T-helper 2 cell treated with Interferon-gamma antibody and Interleukin-4, amounts not matched to agents 5 μg/mL and 100 μg/mL, for 36 hours (primary cell): ENCODE measurements at places on chromosomes 12 and 14.

DNA sequence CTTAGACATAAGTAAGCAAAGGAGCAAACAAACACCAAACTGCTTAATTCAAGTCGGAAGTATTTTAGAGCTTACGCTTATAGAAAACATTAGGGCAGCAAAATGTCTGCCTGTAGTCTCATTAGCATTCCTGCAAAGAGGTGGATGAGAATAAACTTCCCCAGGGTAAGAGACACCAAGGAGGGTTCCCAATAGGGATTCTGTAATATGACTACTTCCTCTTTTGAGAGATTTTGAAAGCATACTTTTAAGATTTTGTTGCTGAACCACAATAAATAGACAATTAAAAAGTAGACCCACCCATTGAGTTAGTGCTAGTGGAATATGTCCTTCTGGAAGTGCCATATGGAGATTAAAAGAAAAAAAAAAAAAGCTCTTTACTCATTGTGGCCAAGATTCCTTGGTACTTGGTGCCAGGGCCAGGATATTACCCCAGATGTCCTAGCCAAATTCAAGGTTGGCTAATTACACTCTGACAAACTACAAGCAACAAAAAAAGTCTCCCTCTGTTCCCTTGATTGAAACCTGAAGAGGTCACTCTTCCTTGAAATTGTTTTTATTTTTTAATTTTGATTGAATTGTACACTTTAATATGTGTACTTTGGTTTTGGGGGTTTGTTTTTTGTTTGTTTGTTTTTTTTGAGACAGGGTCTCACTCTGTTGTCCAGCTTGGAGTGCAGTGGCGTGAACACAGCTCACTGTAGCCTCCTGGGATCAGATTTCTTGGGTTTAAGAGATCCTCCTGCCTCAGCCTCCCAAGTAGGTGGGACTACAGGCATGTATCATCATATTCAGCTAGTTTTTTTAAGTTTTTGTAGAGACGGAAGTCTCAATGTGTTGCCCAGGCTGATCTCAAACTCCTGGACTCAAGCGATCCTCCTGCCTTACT is 8.7 kb downstream of the CLIP1 start:
- no peaks in the 10 kb centered on the region for H3K27me3 ChIP-seq
- H3K36me3 ChIP-seq: peaks cover 19% of the 10 kb centered on the region
- peak overlapping the region; percentile 92 for H3K27ac ChIP-seq
- peak overlapping the region; percentile 76 for H3K4me3 ChIP-seq
- DNase-seq: no peak

- no peak for DNase-seq
- no peaks in the 10 kb centered on the region for H3K36me3 ChIP-seq
- no peak overlapping the region for H3K4me3 ChIP-seq
These were observed 71.3 kb downstream of the PTHLH start for GRCh38 chr12:27900920-27901879.

GRCh38 chr12:5794156-5794555 is 150.9 kb downstream of the ANO2 start:
- peaks cover 2% of the 10 kb centered on the region for H3K27me3 ChIP-seq
- H3K4me1 ChIP-seq: no peaks in the 10 kb centered on the region
- H3K4me3 ChIP-seq: no peak overlapping the region
- no peaks in the 10 kb centered on the region for H3K36me3 ChIP-seq

DNA sequence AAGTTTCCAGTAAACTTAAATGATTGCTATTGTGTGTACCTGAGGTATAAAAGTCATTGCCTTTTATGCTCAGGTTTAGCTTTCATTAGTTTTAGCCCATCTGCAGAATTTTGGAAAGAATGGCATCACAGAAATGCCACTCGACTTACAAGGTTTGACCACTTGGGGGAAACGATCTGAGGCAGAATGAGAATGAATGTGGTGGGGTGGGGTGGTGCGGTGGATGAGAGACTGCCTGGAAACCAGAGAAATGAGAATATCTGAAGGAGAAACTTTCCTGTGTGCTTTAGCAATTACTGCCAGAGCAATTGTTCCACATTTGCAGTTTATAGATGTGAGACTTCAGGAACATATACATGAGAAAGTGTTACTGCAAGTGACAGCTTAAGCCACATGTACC is 225.4 kb upstream of the PDE3A start:
- H3K27ac ChIP-seq: no peak overlapping the region
- DNase-seq: no peak
- H3K4me1 ChIP-seq: no peaks in the 10 kb centered on the region
- H3K4me3 ChIP-seq: no peak overlapping the region
- H3K27me3 ChIP-seq: no peaks in the 10 kb centered on the region

DNA sequence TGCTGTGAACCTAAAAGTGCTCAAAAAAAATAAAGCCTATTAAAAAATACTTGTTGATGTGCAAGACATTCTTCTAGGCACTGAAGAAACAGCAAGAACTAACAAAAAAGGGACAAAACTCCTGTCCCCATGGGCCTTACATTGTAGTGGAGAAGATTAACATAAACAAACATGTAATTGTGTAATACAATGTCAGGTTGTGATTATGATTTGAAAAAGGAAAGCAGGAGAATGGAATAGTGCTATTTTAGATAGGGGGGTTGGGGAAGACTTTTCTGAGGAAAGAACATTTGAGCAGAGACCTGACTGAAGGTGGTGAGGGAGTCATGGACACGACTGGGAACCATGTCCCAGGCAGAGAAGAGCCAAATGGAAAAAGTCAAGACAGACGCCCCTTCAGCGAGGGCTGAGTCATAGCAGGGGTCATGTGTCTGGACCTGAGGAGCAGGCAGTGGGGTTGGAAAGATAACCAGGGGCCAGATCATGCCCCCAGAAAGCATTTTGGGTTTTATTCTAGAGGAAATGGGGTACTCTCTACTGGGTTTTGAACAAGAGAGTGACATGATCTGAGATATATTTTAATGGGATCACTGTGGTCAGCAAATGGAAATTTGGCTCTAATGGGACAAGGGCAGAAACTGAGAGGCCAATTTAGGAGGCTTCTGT is 19.4 kb upstream of the IFNG start:
- no peak for DNase-seq
- peaks cover 40% of the 10 kb centered on the region for H3K4me1 ChIP-seq
- no peaks in the 10 kb centered on the region for H3K36me3 ChIP-seq
- no peak overlapping the region for H3K4me3 ChIP-seq

- H3K27ac ChIP-seq: no peak overlapping the region
- peaks cover 18% of the 10 kb centered on the region for H3K27me3 ChIP-seq
- H3K4me3 ChIP-seq: no peak overlapping the region
- no peaks in the 10 kb centered on the region for H3K36me3 ChIP-seq
- no peaks in the 10 kb centered on the region for H3K4me1 ChIP-seq
These were observed 10.4 kb downstream of the NGB start for GRCh38 chr14:77260631-77261030.

DNA sequence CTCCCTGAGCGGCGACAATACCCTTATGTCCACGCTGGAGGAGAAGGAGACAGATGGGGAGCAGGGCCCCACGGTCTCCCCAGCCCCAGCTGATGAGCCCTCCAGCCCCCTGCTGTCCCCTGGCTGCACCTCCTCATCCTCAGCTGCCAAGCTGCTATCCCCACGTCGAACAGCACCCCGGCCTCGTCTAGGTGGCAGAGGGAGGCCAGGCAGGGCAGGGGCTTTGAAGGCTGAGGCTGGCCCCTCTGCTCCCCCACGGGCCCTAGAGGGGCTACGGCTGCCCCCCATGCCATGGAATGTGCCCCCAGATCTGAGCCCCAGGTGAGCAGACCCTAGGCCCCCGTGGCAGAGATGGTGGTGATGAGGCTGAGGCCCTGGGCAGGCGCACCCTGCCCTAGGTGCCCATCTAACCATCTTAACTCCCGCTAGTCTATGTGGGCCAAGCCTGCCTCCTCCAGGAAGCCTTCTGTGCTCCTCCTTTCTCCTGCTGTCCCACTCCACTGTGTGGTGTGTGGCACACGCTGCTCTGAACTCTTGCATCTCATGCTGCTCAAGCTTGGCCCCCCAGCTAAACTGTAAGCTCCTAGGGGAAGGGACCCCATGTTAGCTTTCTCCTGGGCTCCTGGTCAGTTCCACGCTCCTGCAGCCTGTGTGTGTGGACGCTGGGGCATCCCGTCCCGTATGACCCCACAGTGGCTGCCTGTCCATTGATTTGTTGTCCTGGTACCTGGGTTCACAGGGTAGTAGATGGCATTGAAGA is 12.1 kb downstream of the MCRS1 start:
- DNase-seq: no peak
- no peak overlapping the region for H3K4me3 ChIP-seq
- H3K27me3 ChIP-seq: no peaks in the 10 kb centered on the region
- peaks cover 7% of the 10 kb centered on the region for H3K4me1 ChIP-seq
- peaks cover 24% of the 10 kb centered on the region for H3K36me3 ChIP-seq

DNA sequence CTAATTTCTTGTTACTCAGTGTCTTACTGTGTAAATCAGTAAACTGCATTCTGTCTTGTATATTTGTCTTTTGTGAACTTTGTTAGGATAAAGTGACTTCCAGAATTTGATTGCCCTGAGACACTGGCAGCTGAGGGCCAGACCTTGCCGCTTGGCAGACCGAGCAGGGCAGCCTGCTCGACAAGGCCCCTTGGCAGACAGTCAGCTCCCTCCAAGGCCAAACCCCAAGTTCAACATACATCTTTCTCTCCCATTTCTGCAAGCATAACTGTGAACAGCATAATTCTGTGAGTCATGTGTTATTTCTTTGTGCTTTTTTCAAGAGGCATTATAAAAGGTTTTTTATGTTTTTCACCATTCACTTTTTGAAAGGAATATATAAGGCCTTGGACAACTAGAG is 39.2 kb upstream of the BMAL2 start:
- H3K4me1 ChIP-seq: peaks cover 2% of the 10 kb centered on the region
- no peaks in the 10 kb centered on the region for H3K27me3 ChIP-seq
- H3K4me3 ChIP-seq: no peak overlapping the region
- H3K36me3 ChIP-seq: peaks cover 4% of the 10 kb centered on the region

DNA sequence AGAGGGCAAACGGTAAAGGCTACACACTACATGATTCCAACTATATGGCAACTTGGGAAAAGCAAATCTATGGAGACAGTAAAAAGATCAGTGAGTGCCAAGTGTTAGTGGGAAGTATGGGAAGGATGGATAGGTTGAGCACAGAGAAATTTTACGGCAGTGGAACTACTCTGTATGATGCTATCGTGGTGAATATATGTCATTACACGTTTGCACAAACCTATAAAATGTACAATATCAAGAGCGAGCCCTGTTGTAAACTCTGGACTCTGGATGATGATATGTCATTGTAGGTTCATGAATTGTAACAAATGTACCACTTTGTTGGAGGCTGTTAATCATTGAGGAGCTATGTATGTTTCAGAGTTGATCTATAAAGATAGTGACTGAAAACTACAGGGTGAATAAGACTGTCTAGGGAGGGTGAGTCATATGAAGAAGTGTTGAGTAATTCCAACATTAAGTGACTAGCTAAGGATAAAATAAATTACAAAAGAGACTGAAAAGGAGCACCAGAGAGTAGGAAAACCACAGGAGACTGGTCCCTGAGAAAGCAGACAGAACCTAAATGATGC is 349.2 kb upstream of the LMO3 start:
- H3K36me3 ChIP-seq: no peaks in the 10 kb centered on the region
- no peak overlapping the region for H3K27ac ChIP-seq
- DNase-seq: no peak
- H3K27me3 ChIP-seq: no peaks in the 10 kb centered on the region
- no peaks in the 10 kb centered on the region for H3K4me1 ChIP-seq

GRCh38 chr12:19430988-19431387 is 8.3 kb upstream of the AEBP2 start:
- no peak overlapping the region for H3K4me3 ChIP-seq
- peaks cover 10% of the 10 kb centered on the region for H3K36me3 ChIP-seq
- H3K27me3 ChIP-seq: no peaks in the 10 kb centered on the region
- peak overlapping the region; percentile 78 for H3K27ac ChIP-seq
- H3K4me1 ChIP-seq: peaks cover 37% of the 10 kb centered on the region

- peaks cover 14% of the 10 kb centered on the region for H3K4me1 ChIP-seq
- H3K36me3 ChIP-seq: no peaks in the 10 kb centered on the region
- DNase-seq: no peak
- no peak overlapping the region for H3K27ac ChIP-seq
- no peak overlapping the region for H3K4me3 ChIP-seq
These were observed 408 bp upstream of the KRT72 start for GRCh38 chr12:52601671-52602070.

- H3K4me3 ChIP-seq: no peak overlapping the region
- H3K27ac ChIP-seq: peak overlapping the region; percentile 16
- peaks cover 10% of the 10 kb centered on the region for H3K4me1 ChIP-seq
- no peaks in the 10 kb centered on the region for H3K27me3 ChIP-seq
These were observed 20.1 kb upstream of the RPLP0 start for GRCh38 chr12:120220838-120221575.

DNA sequence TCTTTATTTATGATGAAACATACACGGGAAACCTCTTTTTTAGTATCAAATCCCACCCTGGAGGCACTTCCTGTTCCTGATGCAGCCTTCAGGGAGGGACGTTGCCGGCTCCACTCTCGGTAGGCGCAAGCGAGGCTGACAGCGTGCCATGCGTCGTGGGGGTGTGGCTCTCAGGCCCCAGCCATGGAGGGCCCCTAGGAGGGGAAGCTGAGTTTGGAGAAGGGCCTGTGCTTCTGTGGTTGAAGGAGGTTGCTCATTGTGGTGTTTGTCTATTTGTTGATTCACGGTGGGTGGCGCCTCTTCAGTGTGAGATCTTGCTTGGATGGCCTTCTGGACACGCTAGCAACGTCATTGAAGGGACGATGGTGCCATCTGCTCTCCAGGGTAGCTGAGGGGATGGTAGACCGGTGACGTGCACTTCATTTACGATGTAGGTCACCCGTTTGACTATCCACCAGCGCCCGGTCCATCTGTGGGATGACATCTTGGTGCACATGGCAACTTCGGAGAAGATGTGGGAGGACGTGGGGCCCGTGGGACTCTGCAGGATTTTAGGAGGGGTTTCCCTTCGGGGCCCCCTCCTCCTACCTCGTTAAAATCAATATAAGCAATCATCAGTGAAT is 126.3 kb upstream of the RTL1 start:
- H3K27me3 ChIP-seq: no peaks in the 10 kb centered on the region
- H3K27ac ChIP-seq: no peak overlapping the region
- no peak for DNase-seq
- H3K4me1 ChIP-seq: no peaks in the 10 kb centered on the region
- no peaks in the 10 kb centered on the region for H3K36me3 ChIP-seq
- H3K4me3 ChIP-seq: no peak overlapping the region

DNA sequence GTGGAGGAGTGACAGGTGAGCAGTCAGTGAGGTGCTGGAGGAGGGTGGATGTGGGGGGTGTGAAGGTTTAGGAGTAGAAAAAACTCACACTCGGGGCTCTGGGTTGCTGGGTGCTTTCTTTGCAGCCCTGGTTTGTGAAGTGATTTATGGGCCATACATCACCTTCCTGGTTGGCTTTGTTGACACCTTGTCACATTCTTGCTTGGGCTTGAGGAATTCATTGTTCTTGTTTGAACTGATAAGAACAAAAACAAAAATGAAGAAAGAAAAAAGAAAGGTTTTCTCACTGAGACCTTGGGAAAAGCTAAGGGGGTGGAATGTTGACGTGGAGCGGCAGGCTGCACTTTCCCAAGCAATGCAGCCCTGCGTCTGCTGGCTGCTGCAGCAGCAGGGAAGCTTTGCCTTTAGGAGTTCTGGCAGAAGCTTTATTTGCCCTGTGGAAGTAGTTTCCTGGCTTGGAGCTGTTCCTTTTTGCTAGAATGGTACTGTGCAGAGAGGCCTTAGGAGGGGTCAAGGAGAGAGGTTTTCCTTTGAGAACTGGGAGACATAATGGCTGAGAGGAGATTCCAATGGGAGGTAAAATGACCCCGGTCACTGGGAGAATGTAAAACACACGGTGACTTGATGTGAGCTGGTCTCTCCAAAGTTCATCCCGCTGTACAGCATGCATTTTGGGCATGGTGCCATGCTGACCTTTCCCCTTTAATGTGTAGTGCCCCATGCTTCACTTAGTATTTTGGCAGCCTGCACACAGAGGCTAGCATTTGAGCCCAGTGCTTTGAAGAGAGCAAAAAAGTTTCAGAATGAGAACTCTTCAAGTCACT is 52.8 kb downstream of the HMGA2 start:
- DNase-seq: no peak
- no peaks in the 10 kb centered on the region for H3K4me1 ChIP-seq
